ENCODE measurements at places on chromosomes 12 and 14. TPM values are rescaled to one million over a fixed set of nuclear protein-coding genes. Genes with fewer than 3 reads are reported as not detected.

GRCh38 chr12:57123813-57124212 lies 4.5 kb upstream of the LRP1 start:
- peaks cover 4% of the 10 kb centered on the region for H3K36me3 ChIP-seq
- no peaks in the 10 kb centered on the region for H3K27me3 ChIP-seq
- no peak for DNase-seq
- no peak overlapping the region for H3K4me3 ChIP-seq
- peaks cover 5% of the 10 kb centered on the region for H3K4me1 ChIP-seq
- no peak overlapping the region for H3K27ac ChIP-seq

DNA sequence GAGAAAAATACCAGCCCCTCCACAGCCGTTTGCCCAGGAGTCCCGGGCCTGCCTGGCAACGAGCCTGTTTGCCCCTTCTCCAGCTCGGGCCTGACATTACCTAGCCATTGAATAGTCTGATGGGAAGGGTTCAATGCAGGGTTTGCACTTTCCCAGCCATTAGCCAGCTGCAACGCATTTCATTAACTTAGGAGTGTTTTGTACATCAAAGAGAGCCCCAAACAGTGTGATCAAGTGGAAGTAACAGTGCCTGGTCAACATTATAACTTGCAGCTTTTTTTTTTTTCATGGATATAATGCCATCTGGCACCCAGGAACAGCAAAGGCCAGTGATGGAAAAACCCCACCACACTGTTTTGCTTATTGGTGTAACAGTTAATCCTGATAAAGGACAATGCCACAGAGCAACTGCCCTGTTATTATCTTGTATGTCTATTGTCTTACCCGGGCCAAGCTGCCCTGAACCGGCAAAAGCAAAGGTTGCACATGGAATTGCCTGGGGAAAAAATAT lies 38.0 kb downstream of the BTG1 start:
- peak overlapping the region; percentile 87 for H3K27ac ChIP-seq
- H3K4me1 ChIP-seq, result peaks cover 39% of the 10 kb centered on the region
- DNase-seq, result no peak
- peaks cover 3% of the 10 kb centered on the region for H3K36me3 ChIP-seq

DNA sequence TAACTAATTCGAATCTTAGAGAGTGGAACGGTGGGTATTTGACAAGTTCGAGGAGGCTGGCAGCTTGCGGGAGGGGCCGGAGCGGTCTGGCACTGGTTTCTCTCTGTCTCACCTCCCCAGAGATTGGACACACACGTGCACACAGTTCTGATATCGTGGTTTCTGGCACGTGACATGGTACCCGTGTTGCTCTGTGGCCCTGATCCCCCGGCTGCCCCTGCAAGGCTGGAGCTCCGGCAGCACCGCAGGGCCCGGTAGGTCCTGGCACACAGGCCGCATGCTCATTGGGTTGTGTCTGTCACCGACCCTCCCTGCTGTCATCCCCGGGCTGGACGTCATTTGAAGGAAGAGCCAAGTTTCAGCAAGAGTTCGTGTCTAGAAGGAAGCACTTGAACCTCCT lies 82.7 kb downstream of the PPP2R5C start:
- H3K27ac ChIP-seq, result peak overlapping the region; percentile 98
- peak overlapping the region; percentile 28 for H3K4me3 ChIP-seq
- peaks cover 74% of the 10 kb centered on the region for H3K4me1 ChIP-seq
- DNase-seq, result no peak

GRCh38 chr14:102668291-102668873 lies 75.9 kb downstream of the RCOR1 start:
- H3K27me3 ChIP-seq, result no peaks in the 10 kb centered on the region
- no peak overlapping the region for H3K4me3 ChIP-seq
- H3K27ac ChIP-seq, result no peak overlapping the region
- DNase-seq, result no peak
- peaks cover 14% of the 10 kb centered on the region for H3K4me1 ChIP-seq

RPL10L gene
- total RNA-seq, result not detected

JPH4 gene
- not detected for total RNA-seq

- H3K27ac ChIP-seq, result no peak overlapping the region
- no peaks in the 10 kb centered on the region for H3K4me1 ChIP-seq
- no peak overlapping the region for H3K4me3 ChIP-seq
- no peaks in the 10 kb centered on the region for H3K36me3 ChIP-seq
- H3K27me3 ChIP-seq, result no peaks in the 10 kb centered on the region
Measured at GRCh38 chr14:40004871-40005500, 572.8 kb upstream of the FBXO33 start.

DNA sequence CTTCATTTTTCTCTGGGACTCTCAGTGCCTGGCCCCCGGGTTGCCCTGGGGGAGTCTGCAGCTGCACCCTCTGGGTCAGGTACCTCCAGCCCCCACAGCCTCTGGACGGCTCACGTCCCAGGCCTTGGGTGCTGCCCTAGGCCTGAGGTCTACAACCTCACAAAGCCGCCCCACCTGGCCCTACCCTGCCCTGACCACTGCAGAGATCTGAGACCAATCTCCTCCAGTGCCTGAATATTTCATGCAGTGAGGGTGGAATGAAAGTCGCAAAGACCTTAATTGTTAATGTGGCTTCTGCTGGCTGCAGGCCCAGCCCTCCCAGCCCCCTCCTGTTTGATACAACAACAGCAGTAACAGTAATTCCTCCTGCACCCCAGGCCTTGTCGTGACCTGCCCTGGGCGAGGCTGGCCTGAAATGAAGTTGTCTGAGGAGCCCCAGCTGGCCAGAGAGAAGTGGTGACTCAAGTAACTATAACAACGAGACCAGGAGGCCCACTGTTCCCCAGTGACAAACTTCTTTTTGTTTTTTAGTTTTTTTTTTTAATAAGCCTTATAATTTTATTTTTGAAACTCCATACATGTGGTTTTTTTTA lies 8.8 kb upstream of the CCDC85C start:
- H3K27ac ChIP-seq, result no peak overlapping the region
- no peak for DNase-seq
- H3K27me3 ChIP-seq, result peaks cover 15% of the 10 kb centered on the region
- no peaks in the 10 kb centered on the region for H3K36me3 ChIP-seq
- no peak overlapping the region for H3K4me3 ChIP-seq

GRCh38 chr12:88310069-88310468 lies 168.0 kb downstream of the TMTC3 start:
- DNase-seq, result no peak
- no peaks in the 10 kb centered on the region for H3K4me1 ChIP-seq
- H3K4me3 ChIP-seq, result no peak overlapping the region

DNA sequence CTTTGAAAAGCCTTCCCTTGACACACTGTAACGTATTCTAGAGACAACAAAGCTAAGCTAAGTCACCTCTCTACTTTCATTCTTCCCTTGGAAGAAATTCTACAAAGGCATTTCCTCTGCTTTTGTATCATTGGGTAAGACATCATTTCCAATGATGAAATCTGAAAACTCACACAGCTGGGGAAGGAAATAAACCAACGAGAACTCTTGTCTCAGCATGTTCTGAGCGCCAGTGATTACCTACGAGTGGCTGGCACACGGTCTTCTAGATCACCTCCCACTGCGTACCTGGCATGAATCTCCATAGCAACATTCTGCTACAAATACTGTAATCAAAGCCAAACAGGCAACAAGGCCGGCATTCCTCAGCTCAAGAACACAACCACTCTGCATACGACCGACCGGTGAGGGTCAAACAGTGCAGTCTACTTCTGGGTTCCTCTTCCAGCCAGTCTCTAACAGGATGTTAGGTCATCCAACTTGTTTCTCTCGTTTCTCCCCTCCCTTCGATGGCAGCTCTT lies 7.6 kb downstream of the VPS37B start:
- no peaks in the 10 kb centered on the region for H3K36me3 ChIP-seq
- H3K4me1 ChIP-seq, result peaks cover 51% of the 10 kb centered on the region
- peak overlapping the region; percentile 87 for H3K4me3 ChIP-seq
- peak; percentile 59 for DNase-seq
